ENCODE measurements at places on chromosomes 12 and 14.

DNA sequence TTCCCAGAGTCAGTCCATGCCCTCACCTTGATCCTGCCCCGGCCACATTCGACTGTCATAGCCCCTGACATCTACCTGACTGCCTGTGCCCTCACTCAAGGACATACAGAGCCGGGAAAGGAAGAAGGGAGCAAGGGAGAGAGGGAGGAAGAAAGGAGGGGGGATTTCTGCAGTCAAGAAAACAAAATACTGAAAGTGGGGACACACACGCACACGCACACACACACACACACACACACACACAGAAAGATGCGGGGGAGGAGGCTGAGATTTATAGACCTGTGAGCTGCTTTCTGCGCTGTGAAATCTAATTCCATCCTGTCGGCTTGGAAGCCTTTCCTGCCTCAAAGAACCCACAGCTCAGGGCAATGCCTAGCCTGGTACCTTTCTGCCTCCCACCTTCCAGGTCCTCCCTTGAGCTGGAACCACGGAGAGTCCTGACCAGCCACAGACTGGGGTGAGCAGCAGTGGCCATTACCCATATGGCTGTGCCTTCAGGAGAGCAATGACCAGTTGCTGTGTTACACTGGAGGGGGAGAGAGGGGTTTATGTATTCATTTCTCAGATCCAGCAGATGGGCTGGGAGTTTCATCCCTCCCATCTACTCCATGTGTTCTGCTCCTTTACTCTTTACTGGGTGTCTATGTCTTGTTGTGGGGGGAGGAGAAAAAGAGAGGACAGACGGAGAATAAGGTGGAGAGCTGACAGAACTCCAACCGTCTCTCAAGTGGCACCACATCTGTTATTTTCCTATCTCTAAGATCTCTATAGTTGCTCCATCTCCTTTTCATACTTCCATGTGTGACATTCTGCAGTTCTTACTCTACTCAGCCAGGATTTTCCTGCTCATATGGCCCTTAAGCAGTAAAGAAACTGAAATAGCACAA, 12.9 kb downstream of the C14orf93 start:
- DNase-seq, result no peak

DNA sequence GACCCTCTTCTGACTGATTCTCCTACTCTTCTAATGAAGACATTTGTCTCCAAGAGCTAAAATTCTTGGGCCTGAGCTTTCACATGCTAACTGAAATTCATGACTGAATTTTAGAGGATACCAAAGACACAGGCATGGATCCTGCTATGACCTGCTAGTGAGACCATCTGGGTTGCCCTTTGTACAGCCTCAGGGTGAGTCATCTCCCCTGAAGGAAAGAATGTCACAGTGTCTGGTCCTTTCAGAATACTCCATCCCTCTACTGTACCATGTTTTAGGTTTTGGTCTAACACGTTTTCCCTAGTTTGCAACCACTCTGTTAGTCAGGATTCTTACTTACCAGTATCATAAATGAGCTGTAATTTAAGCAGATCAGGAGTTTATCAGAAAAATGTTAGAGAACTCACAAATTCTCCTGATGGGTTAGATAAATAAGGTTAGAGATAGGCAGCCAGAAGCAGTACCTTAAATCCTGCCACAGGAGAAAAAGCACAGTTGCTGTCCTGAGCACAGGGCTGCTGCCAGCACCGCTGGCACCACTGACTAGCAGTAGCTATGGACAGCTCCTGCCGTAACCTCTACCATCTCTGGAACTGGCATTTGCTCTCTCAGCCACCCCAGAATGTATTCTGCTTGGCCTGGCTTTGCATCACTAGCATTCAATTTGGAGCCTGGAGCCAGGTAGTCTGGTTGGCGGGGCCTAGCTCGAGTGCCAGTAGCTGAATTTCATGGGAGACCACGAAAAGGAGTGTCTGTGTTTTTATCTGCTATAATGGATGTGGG, 127.6 kb downstream of the ANO6 start:
- DNase-seq, result no peak

GRCh38 chr12:3896801-3897351, 23.7 kb upstream of the PARP11 start:
- DNase-seq, result no peak

DNA sequence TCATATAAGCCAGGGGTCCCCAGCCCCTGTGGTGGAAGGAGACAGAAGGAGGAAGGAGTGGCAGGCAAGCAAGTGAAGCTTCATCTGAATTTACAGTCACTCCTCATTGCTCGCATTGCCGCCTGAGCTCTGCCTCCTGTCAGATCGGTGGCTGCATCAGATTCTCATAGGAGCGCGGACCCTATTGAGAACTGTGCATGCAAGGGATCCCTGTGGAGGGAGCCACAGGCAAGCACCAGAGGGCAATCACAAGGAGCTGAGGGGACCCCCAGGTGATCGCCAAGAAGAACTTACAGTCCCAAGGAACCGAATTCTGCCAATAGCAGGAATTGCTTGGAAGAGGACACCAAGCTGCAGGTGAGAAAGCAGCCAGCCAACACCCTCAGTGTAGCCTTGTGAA, 33.2 kb upstream of the VRK1 start:
- DNase-seq, result no peak

GRCh38 chr14:64937171-64937820, 5.2 kb downstream of the GPX2 start:
- no peak for DNase-seq
